Stimulated activated CD8-positive, alpha-beta memory T cell treated with anti-CD3 and anti-CD28 coated beads, Interleukin-2, amount 100 ng/mL, for 1 hour (primary cell): ENCODE measurements at places on chromosomes 1 and 21.

DNA sequence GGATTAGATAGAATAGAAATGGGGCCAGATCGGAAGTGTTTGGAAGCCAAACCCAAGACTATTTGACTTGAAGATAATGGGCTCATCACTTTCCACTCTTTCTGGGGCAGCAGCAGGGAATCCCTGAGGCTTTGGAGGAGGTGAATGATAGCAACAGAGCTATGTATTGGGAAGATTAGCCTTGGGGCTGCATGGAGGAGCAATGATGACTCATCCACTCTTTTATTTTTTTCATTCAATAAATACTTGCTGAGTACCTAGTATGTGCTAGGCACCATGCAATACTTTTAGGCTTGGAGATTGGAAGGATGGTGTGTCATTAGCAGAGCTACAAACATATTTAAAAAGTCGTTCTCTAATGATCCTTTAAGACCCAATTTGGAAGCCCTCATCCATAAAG lies 166.9 kb upstream of the FOXD3 start:
- DNase-seq: no peak

GRCh38 chr1:220990427-220991339 lies 111.4 kb downstream of the HLX start:
- no peak for DNase-seq

DNA sequence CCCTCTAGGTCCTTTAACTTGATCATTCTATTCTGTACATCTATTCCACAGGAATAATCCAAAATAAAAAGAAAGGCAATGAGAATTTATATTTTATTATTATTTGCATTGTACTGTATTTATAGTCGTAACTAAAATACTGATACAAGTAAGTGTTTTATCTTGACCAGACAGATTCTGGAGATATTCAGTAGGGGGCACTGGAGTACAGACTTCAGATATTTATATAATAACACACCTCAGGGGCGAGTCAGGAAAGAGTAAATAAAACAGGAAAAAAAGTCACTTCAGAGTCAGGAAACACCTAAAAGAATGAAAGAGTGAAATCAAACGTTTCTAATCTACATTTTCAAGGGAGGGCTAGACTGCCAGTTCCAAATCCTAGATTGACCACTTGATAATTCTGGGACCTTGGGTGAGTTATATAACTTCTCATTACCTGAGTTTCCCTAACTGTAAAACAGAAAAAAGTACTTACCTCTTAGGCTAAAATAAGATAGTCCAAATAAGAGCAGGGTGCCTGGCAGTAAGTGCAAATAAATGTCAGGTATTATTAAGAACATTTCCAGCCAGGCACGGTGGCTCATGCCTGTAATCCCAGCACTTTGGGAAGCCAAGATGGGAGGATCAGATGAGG lies 31.1 kb upstream of the MTF1 start:
- no peak for DNase-seq

- DNase-seq: no peak
Observed at GRCh38 chr1:237154157-237154556, 112.2 kb downstream of the RYR2 start.

DNA sequence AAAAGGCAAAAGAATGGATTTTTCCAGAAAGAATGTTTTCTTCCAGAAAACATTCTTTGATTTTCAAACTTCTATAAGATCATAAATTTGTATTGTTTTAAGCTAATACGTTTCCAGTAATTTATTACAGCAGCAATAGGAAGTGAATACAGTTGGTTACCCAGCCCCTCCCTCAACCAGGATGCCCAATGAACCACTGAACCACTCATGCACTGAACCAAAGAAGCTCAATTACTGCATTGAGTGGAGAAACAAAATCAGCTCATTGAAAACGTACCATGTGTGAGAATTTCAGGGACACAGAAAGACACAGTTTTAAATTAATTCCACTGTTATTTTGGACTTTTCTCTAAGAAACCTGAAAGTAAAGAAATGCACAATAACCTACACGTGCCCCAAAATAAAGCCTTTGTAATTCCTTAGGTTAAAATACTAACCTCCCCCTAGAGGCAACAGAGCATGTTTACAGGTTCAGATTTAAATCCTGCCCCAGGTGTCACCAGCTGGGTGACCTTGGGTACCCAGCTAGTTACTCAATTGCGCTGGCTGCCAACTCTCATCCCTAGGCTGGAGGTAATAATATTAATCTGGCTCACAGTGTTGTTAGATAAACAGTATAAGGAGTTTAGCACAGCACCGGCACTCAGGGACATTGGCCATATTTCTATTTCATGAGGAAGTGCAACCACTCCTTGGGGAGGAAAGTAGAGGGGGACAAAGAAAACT lies 111.7 kb downstream of the NMNAT2 start:
- DNase-seq: no peak

GRCh38 chr1:93853940-93854339 lies 25.1 kb downstream of the DNTTIP2 start:
- DNase-seq: no peak

DNA sequence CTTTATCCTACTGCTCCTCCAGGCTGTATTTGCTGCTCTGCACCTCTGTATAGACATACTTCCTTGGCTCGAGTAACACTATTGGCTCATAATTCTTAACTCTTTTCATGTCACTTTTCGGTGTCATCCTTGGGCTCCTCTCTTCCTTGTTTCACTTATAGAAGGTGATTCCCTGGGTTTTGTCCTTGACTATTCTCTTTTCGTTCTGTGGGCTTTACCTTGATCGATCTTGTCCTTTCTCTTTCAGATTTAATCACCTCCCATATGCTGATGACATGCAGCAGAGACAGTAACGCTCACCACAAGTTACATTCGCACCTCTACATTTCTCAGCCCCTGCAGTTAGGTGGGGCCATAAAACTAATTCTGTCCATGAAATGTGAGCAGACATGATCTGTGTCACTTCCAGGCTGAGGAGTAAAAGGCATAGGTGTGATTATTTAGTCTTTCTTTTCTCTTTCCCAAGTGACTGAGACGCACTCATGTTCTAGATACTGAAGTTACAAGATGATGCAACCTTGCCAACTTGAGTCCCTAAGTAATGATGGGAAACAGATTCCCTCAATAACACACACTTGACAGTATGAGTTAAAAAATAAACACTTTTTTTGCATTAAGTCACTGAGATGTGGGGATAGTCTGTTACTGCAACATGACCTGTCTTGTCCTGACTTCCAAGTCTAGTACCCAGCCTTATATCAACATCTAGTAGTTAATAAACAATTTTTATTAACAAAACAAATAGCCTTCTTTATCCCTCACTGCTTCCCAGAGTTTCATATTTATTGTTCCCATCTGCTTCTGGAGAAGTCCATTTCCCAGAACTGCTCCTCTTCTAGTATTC lies 49.9 kb upstream of the HAO2 start:
- DNase-seq: no peak
